NCI-H1436 (cell line): ENCODE measurements at places on chromosomes 7 and 10.

DNA sequence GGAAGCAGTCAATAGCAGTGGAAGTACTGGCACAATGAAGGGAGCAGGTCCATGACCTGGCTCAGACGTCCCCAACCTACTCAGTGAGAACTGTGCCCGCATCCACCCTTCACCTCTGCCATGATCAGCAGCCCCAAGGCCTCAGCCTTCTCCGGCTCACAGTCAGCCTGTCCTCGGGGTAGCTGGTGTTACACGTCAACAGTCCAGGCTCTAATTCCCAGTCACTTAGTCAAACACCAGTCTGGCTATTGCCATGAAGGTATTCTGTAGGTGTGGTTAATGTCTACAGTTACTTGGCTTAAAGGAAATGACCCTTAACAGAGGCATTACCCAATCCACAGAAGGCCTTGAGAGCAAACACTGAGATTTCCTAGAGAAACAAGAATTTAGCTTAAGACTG is 49.1 kb downstream of the GRB10 start:
- no peak for DNase-seq

DNA sequence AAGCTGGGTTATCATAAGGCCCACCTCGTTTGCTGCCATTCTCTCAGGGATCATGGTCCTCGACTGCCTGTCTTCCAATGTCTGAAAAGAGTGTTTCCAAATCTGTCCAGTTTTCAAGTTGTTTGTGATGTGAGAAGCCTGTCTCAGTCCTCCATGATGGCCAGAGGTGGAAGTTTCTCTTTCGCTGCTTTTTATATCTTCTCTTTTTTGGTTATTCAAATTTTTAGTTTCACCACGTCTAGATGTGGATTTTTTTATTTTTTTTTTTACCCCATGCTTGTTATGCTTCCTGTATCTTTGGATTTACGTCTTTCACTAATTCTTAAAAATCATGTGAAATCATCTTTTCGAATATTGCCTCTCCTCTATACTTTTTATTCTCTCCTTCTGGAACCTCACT is 6.1 kb upstream of the RBM33 start:
- no peak for DNase-seq

GRCh38 chr7:87530126-87530525 is 54.6 kb upstream of the ABCB4 start:
- no peak for DNase-seq

GRCh38 chr7:750111-750905 is 23.2 kb upstream of the PRKAR1B start:
- DNase-seq: no peak

GRCh38 chr7:90298145-90299038 is 22.7 kb downstream of the FAM237B start:
- DNase-seq: no peak

GRCh38 chr10:85927952-85928665 is 438.5 kb downstream of the GRID1 start:
- DNase-seq: no peak

DNA sequence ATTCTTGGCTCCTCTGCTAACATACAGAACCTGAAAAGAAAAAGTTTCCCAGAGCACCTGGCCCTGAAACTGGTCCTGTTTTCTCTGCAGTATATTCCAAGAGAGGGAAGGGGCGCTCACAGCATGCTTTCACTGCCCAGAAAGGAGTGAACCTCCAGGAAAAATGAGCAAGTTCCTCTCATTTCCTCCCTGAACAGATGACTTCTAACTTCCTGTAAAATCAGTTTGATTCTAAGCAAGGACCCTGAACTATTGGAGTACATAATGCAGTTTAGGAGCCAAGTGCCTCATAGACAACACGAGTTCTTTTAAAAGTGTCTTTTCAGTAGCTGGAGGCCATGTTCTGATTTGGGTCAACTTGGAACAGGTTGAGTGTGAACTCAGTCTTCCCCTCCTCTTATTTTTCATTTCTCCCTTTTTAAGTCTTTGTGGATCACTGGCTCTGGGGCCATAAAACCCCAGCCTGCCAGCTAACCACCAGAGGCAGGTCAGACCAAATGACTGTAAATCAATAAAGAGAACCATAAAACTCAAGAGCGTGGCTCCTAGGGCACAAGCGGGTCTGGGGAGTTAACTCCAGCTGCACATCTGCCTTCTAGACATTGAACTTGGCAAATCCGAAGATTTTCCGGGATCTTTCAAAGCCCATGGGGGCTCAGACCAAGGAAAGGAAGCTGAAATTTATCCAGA is 5.9 kb upstream of the LRRC18 start:
- DNase-seq: no peak

DNA sequence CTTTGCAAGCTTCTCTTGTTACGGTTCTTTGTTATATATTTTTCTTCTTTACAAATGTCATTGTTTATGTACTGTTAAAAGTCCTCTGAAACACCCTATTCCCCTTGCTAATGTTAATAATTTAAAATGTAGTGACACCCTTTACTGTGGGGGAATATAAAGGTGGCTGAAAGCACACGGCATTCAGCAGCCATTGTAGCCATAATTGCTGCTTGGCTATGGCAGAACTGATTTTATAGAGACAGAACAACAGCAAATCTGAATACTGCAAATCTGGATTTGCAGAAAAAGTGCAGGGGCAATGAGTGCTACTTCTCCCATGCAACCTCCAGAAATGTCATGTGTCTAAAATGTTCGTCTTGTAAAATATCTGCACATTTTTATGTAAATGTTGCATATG is 3.7 kb upstream of the WASL start:
- DNase-seq: no peak

GRCh38 chr7:90621747-90622140 is 25.6 kb downstream of the CDK14 start:
- no peak for DNase-seq

GRCh38 chr10:88409236-88409635 is 173.9 kb downstream of the RNLS start:
- DNase-seq: no peak

DNA sequence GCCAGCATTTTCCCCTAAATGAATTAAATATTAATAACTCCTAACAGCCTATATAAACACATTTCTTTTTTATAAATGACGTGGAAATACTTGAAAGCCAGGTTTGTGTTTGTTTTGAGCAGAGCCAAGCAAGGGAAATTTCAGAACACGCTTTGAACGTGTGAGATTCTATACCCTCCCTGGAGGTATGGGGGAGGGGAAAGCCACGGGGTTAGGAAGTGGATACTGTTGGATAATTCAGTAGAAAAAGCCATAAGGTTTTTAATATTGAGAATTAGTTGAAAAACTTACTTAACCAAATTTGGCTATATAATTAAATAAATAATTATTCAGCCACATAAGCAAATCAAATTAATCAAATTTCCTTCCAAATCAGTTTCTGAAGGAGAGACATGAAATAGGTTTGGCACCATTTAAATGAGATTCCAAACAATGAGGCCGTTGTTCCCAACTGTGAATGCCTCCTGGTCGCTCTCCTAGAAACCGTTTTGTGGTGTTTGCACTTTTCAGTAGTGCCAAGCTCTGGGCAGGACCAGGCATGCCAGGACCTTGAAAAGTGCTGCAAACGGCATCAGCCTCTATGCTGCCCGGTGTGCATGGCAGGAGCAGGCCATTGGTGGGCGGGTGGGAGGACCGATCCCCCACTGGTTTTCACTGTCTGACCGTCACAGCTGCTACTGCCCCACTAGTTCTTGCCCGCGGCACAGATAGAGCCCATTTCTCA is 88.1 kb downstream of the SEPTIN14 start:
- peak; percentile 52 for DNase-seq

GRCh38 chr10:67015225-67015624 is 89.4 kb downstream of the LRRTM3 start:
- DNase-seq: no peak
